ENCODE measurements at places on chromosomes 6 and 20. TPM values are rescaled to one million over a fixed set of nuclear protein-coding genes. Genes with fewer than 3 reads are reported as not detected.

GRCh38 chr20:62856931-62857619, 4.5 kb downstream of the TCFL5 start:
- no peak overlapping the region for H3K27ac ChIP-seq
- no peaks in the 10 kb centered on the region for H3K36me3 ChIP-seq
- no peaks in the 10 kb centered on the region for H3K27me3 ChIP-seq
- DNase-seq: no peak
- H3K4me3 ChIP-seq: no peak overlapping the region
- no peaks in the 10 kb centered on the region for H3K4me1 ChIP-seq

GRCh38 chr6:137403855-137404254, 90.3 kb downstream of the OLIG3 start:
- DNase-seq: peak; percentile 70
- peaks cover 5% of the 10 kb centered on the region for H3K4me1 ChIP-seq
- H3K27ac ChIP-seq: no peak overlapping the region
- no peaks in the 10 kb centered on the region for H3K36me3 ChIP-seq

DNA sequence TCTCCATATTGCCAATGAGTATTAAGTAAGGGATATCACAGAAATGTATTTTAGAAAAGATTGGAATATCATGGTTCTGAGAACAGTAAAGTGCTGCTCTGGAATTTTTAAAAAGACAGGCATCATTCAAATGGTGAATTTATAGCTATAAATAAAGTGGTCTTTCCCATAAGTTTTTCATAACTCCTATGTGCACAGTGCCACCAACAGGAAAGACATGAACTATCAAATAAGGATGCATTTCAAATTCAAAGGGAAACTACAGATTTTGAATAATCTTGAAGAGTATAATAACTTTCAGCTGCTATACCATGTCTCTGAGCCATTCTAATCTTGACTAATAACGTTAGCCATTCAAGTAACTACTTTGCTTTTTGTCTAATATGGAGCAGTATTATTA, 456.8 kb upstream of the GJE1 start:
- H3K4me1 ChIP-seq: no peaks in the 10 kb centered on the region
- no peak overlapping the region for H3K4me3 ChIP-seq
- no peak overlapping the region for H3K27ac ChIP-seq
- no peaks in the 10 kb centered on the region for H3K27me3 ChIP-seq
- no peaks in the 10 kb centered on the region for H3K36me3 ChIP-seq
- no peak for DNase-seq

Gene NKX2-2
- not detected for total RNA-seq

- H3K27me3 ChIP-seq: no peaks in the 10 kb centered on the region
- no peak overlapping the region for H3K4me3 ChIP-seq
- H3K4me1 ChIP-seq: no peaks in the 10 kb centered on the region
- no peak for DNase-seq
These were observed 42.9 kb downstream of the PKIB start for GRCh38 chr6:122653094-122653493.

GRCh38 chr6:22804620-22805261, 235.4 kb downstream of the HDGFL1 start:
- no peaks in the 10 kb centered on the region for H3K36me3 ChIP-seq
- DNase-seq: no peak
- H3K27me3 ChIP-seq: no peaks in the 10 kb centered on the region
- H3K27ac ChIP-seq: no peak overlapping the region

DNA sequence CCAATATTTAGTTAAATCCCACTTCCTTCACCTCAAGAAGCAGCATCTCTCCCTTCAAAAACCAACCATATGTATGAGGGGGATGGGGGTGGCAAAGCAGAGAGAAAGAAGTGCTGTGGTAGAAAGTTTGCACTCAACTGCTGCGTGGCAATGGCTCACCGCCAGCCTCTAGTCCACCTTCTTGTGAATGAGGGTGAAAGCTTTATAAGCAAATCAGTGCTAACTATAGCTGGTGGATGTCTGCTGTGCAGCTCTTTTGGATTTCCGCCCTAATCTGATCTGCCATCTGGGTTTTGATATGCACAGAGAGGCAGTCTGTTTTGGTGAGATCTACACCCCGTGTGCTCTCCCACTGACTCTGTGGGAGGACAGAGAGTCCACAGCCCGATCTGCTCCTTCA, 281.2 kb upstream of the SUPT3H start:
- no peak overlapping the region for H3K27ac ChIP-seq
- no peaks in the 10 kb centered on the region for H3K27me3 ChIP-seq
- H3K36me3 ChIP-seq: no peaks in the 10 kb centered on the region
- no peak for DNase-seq
- no peak overlapping the region for H3K4me3 ChIP-seq
- no peaks in the 10 kb centered on the region for H3K4me1 ChIP-seq

DNA sequence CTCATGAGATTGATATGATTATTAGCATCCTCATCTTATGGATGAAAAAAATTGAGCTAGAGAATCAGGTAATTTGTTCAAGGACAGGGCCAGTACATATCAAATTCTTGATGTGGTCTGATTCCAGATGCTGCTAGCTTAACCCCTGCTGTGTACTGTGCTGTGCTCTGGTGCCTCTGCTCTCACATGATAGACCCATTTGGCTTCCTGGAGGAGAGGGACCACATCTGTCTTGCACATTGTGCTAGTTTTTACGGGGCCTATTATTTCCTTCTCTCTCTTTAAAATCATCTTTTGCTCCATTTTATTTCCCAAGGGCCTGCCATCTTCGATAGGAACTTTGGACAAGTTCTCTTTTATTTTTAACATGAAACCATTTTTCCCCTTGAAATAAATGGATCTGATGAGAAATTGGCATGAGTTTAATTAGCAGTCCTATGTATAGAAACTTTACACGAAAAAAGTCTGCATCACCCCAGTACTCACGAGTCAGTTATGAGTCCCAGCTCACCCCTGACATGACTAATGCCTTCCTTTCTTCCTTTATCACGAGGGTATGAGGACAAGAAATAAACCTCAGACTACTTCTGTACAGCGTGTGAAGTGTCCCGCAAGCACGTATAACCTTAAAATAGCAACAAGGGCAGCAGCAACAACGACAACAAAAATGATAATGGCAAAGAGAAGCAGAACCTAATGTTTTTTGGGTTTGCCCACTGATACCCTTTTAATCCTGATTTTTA, 26.5 kb downstream of the CD109 start:
- no peaks in the 10 kb centered on the region for H3K4me1 ChIP-seq
- no peak overlapping the region for H3K27ac ChIP-seq
- no peak overlapping the region for H3K4me3 ChIP-seq
- H3K27me3 ChIP-seq: no peaks in the 10 kb centered on the region

- peak overlapping the region; percentile 29 for H3K27ac ChIP-seq
- H3K27me3 ChIP-seq: no peaks in the 10 kb centered on the region
- no peaks in the 10 kb centered on the region for H3K4me1 ChIP-seq
- no peaks in the 10 kb centered on the region for H3K36me3 ChIP-seq
These were observed 34.0 kb upstream of the HLA-A start for GRCh38 chr6:29908341-29908662.

Gene ADTRP
- total RNA-seq: 0.53 TPM

DNA sequence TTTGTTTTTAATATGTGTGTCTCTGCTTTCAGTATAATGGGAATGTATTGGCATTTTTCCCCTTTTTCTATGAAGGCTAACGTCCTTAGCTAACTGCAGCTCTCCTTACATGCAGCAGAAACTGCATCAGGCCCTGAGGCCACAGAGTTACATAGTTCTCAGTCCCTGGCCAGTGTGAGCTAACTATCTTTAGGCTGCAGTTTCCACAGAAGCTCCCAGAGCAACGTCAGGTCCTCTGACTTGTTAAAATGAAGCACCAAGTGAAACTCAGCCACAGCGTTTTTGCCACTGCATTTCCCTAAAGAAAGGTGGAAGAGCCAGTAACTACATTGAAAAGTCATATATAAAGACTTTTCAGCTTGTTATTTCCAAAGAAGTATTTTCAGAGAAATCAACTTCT, 244.7 kb downstream of the CBLN4 start:
- no peak for DNase-seq
- no peaks in the 10 kb centered on the region for H3K4me1 ChIP-seq
- H3K27ac ChIP-seq: no peak overlapping the region
- H3K27me3 ChIP-seq: no peaks in the 10 kb centered on the region
- no peaks in the 10 kb centered on the region for H3K36me3 ChIP-seq

- no peaks in the 10 kb centered on the region for H3K36me3 ChIP-seq
- H3K4me3 ChIP-seq: no peak overlapping the region
- H3K27me3 ChIP-seq: no peaks in the 10 kb centered on the region
- H3K27ac ChIP-seq: no peak overlapping the region
- no peaks in the 10 kb centered on the region for H3K4me1 ChIP-seq
These were observed 4.6 kb downstream of the MAP3K4 start for GRCh38 chr6:160996131-160996601.

Gene TNXB
- 10.8 TPM for total RNA-seq

Gene VTA1
- total RNA-seq: 17.3 TPM

Gene MATN4
- not detected for total RNA-seq

Gene CASS4
- total RNA-seq: 1.7 TPM

GRCh38 chr20:3461911-3462677, 8.7 kb upstream of the ATRN start:
- H3K36me3 ChIP-seq: no peaks in the 10 kb centered on the region
- no peak overlapping the region for H3K4me3 ChIP-seq
- DNase-seq: no peak
- no peaks in the 10 kb centered on the region for H3K4me1 ChIP-seq
- H3K27ac ChIP-seq: no peak overlapping the region

GRCh38 chr6:127900935-127901334, at the start of gene THEMIS:
TSS of gene THEMIS (minus strand) at chr6:127901058. CDS start at chr6:127900932, 126 bp downstream.
- no peaks in the 10 kb centered on the region for H3K4me1 ChIP-seq
- no peak for DNase-seq
- H3K27ac ChIP-seq: no peak within 1 kb of the TSS
- no peak within 1 kb of the TSS for H3K4me3 ChIP-seq

DNA sequence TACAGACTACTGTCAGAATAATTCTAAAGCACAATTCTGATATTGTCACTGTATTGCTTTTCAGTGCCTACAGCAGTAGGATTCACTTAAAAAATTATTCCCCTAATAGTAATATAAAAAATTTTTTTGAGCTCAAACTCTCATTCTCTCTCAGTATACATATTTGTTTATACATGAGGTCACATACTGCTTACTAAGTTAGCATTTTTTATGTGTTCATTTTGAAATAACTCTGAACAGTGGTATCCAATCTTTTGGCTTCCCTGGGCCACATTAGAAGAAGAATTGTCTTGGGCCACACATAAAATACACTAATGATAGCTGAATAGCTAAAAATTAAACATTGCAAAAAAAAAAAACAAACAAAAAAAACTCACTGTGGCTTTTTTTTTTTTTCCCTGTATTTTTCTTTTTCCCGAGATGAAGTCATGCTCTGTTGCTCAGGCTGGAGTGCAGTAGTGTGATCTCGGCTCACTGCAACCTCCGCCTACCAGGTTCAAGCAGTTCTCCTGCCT, 38.6 kb downstream of the ASXL1 start:
- H3K36me3 ChIP-seq: no peaks in the 10 kb centered on the region
- no peak overlapping the region for H3K27ac ChIP-seq
- no peaks in the 10 kb centered on the region for H3K4me1 ChIP-seq
- DNase-seq: no peak

- DNase-seq: no peak
- H3K36me3 ChIP-seq: no peaks in the 10 kb centered on the region
- H3K4me1 ChIP-seq: no peaks in the 10 kb centered on the region
- H3K27me3 ChIP-seq: no peaks in the 10 kb centered on the region
- no peak overlapping the region for H3K27ac ChIP-seq
These were observed 168.0 kb downstream of the CDK19 start for GRCh38 chr6:110646951-110647910.

DNA sequence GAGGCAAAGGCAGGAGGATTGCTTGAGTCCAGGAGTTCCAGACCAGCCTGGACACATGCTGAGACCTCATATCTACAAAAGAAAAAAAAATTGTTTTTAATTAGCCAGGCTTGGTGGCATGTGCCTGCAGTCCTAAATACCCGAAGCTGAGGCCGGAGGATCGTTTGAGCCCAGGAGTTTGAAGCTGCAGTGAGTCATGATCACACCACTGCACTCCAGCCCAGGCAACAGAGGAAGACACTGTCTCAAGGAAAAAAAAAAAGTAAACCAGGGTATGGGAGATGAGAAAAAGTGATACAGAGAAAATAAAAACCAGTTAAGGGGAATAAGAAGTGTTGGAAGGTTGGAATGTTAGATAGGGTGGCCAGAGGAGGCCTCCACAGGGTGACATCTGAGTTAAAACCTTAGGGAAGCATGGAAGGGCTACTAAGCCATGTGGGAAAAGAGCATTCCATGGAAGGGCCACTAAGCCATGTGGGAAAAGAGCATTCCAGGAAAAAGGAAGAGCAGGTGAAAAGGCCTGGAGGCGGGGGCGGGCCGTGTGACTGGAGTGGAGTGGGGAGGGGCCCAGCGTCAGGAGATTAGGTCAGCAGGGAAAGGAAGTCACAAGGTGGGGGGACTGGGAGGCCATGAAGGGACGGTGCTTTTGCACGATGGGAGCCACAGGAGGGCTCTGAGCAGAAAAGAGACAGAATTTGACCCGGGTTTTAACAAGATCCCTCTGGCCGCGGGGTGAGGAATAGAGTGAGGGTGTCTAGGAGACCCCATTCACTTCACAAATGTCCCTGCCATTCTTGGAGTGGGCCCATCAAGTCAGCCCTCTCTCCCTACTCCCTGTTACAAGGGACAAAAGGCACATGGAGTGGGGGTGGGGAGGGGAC, 18.3 kb downstream of the CPNE5 start:
- no peak overlapping the region for H3K4me3 ChIP-seq
- no peak for DNase-seq
- no peaks in the 10 kb centered on the region for H3K27me3 ChIP-seq
- H3K4me1 ChIP-seq: no peaks in the 10 kb centered on the region

Gene PSORS1C2
- not detected for total RNA-seq

GRCh38 chr6:136646377-136646776, 96.2 kb upstream of the MAP7 start:
- H3K36me3 ChIP-seq: no peaks in the 10 kb centered on the region
- H3K27ac ChIP-seq: no peak overlapping the region
- H3K4me1 ChIP-seq: no peaks in the 10 kb centered on the region
- no peaks in the 10 kb centered on the region for H3K27me3 ChIP-seq

Gene ID4
- 2.0 TPM for total RNA-seq

Gene C2
- total RNA-seq: 464 TPM

Gene PCK1
- 570 TPM for total RNA-seq

GRCh38 chr6:10401632-10402223, 13.1 kb downstream of the TFAP2A start:
- H3K27ac ChIP-seq: no peak overlapping the region
- no peak overlapping the region for H3K4me3 ChIP-seq
- DNase-seq: no peak
- peaks cover 23% of the 10 kb centered on the region for H3K27me3 ChIP-seq

DNA sequence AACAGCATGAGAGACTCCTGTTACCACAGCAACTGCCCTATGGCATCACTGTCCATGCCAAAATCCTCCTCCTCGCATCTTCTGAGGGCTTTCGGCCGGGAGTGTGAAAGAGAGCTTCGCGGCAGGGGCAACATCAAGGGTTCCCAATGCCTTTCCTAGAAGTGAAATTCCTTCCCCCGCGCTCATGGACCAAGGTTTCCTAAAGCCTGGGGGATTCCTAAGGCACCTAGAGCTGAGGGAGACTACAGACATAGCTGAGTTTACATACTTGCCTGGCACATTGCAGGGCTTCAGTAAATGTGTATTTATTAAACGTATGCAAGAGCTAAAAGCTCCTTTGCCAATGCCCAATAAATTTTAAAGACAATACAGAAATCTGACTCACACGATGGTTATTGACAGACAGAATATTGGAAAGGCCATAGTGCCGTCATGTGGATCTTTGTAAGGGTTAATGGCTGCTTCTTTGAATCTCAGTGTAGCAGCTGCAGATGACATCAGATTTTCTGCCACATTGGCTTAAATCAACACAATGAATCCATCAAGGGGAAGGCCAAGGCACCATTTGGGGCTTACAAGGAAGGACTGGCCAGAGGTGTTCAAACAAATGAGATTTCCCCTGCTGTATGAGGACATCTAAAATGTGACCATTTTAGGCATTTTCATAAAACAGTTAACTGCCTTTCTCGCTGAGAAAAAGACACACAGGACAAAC, 281.2 kb upstream of the JARID2 start:
- no peak overlapping the region for H3K4me3 ChIP-seq
- H3K27me3 ChIP-seq: no peaks in the 10 kb centered on the region
- H3K27ac ChIP-seq: no peak overlapping the region
- DNase-seq: no peak
- H3K36me3 ChIP-seq: no peaks in the 10 kb centered on the region

Measured in right lobe of liver (tissue), 6 donors.